IPS DF 19.7 (cell line): ENCODE measurements at places on chromosomes 2 and 18.
A peak's percentile ranks its signal among the peaks of the same experiment; 100 is the strongest.

GRCh38 chr2:11248-11941 lies 34.9 kb downstream of the FAM110C start:
- no peak for DNase-seq

- no peak for DNase-seq
Observed at GRCh38 chr2:23465936-23466335, 81.0 kb downstream of the KLHL29 start.

GRCh38 chr2:68237976-68238580 lies 14.3 kb downstream of the PPP3R1 start:
- DNase-seq: no peak

GRCh38 chr18:1147730-1148129 lies 243.1 kb downstream of the ADCYAP1 start:
- DNase-seq: peak; percentile 5

GRCh38 chr2:18123577-18123976 lies 245.1 kb downstream of the KCNS3 start:
- no peak for DNase-seq

DNA sequence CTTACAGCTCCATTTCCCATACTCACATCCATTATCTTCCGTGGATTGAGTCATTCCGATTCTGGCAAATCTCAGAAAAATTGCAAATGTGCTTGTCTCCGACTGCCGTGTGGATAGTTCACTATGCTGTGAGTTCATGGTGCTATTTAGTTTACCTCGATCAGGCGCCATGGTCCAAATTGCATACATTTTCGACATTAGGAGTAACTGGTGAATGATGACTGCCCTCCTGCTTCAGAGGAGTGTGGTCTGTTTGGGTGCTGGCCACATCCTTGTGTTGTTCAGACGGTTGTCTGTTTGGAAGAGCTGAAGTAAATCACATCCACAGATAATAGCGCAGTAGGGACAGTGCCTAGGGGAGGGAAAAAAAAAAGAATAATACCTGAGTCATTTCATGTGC lies 439.5 kb downstream of the ZNF516 start:
- no peak for DNase-seq

DNA sequence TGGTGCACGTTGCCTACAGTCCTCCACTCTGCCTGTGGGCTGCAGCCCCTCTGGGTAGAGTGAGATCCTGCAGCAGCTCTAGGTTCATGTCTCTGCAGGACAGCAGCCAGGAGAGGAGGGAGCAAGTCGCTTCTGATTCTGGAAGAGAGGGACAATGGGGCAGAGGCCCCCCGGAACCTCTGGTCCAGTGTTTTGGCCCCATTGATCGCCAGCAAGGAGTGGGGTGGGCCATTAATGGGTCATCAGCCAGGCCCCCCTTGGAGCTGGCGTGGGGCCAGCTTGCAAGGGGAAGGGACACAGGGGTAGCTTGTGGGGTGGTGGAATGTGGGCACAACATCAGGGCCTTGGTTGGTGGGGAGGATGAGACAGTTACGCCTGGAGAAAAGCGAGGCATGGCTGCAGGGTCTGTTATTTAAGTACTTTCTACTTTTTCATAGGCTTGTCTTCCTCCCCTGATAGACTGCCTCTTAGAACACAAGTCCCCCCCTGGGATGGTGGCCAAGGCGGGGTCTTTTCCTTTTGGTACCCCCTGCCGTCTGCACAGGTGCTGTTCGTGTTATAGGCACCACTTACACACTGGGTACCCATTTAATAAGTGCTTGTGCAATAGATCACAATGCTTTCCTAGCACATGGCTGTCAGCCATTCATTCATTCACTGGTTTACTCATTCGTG lies 44.6 kb downstream of the INHBB start:
- DNase-seq: no peak

- no peak for DNase-seq
Observed at GRCh38 chr2:223784221-223784772, 53.1 kb downstream of the AP1S3 start.

DNA sequence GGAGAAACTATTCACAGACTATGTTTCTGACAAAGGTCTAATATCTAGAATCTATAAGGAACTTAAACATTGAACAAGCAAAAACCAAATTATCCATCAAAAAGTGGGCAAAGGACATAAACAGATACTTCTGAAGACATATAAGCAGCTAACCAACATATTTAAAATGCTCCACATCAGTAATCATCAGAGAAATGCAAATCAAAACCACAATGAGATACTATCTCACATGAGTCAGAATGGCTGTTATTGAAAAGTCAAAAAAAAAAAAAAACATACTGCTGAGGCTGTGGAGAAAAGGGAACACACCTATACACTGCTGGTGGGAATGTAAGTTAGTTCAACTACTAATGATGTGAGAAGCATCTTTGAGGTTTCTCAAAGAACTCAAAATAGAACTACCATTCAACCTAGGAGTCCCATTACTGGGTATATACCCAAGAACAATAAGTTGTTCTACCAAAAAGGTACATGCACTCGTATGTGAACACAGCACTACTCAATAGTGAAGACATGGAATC lies 220.4 kb upstream of the TFPI start:
- no peak for DNase-seq

- no peak for DNase-seq
Observed at GRCh38 chr18:47585914-47586313, 334.5 kb upstream of the SKOR2 start.

- DNase-seq: no peak
Observed at GRCh38 chr2:101655702-101656422, 41.6 kb upstream of the MAP4K4 start.

GRCh38 chr2:240200230-240201051 lies 60.0 kb upstream of the OTOS start:
- no peak for DNase-seq

DNA sequence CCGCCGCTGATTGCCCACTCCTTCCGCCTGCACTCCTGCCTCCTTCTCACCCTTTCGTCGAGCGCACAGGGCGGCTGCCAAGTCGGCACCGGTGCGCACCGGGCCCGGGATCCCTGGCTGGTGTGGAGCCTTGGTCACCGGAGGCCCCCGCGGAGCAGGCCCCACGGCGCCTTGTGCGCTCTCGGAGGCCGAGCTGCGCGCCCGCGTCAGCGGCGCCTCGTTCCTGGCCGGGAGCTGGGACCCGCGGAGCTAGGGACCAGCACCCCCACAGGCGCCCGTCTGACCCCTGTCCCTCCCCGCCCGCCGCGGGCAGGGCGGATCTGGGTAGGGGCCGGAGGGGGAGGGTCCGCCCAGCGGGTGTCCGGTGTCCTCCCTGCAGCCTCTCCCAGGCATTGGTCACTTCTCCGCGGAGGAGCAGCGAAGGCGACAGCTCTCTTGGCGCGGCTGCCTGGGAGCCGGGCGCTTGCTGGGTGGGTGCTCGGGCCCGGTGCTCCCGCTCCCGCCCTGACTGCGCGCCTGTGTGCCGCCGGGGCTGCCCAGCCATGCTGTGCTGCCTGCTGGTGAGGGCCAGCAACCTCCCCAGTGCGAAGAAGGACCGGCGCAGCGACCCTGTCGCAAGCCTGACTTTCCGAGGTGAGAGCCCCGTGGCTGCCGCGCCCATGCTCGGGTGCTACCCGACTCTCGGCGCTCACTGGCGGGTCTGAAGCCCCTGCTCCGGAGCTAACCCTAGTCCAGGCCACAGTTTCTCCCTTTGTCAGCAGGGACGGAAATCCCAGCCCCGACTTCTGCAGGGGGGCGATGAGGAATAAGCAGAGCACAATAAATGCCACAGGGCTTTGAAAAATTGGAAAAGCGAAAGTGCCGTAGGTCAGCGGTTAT lies 13.2 kb downstream of the DYSF start:
- DNase-seq: no peak

DNA sequence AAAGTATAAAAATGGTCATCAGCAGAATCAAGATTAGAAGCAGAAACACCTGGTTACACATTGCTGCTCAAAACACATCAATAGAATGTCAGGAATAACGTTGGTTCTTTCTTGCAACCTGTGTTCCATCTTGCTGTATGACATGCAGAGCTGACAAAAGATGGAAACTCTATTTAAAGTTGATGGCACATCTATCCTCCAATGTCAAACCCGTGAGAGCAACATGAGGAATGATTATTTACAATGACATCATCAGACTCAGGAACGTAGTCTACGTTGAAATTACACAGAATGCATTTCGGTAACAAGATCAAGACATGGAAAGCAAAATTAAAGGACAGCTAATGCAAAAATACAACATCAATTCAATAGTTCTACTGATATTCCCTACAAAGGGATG lies 26.2 kb upstream of the TTN start:
- no peak for DNase-seq

DNA sequence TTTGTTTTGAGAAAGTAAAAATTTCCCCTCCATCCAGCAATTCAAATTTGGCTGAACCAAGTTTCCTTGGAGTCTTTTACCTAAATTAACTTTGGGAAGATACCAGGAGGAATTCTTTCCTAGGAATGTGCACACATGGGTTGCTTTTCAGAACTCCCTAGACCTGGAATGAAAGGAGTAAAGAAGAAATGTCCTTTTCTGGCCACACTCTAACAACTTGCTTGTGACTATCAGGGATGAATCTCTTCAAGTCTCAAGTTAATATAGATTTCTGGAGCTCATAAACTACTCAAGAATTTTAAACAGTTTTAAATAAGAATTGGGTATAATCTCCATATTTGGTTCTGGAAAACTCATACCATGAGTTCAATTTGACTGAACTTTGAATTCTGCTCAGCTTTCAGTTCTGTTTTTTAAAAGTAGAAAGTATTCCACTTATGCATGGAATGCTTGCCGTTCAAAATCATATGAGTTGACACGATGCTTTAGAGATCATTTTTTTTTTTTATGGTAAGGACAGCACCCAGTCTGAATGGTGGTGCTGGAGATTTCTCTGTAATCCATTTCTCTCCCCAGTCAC lies 7.7 kb downstream of the RASGRP3 start:
- DNase-seq: no peak

GRCh38 chr2:19812166-19812565 lies 89.6 kb downstream of the TTC32 start:
- DNase-seq: no peak

DNA sequence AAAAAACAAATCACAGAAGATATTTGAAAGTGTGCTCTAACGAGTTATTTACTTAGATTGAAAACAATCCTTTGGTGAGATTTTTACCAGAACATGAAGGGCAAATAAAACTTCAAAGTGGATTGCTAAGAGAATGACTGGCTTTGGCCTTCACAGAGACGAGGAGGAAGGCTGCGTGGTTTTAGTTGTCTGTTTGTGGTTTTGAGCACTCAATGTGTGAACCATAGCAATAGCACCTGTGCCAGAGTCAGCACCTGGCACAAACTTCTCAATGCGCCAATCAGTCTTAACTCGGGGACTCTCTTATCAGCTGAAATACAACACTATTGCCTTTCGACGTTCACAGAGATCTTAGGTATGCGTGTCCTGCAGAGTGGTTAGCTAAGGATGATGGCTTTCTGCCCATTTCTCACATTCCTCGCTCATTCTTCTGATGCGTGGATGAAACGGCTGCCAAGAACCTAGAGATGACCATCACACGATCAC lies 70.0 kb downstream of the MBP start:
- DNase-seq: no peak

DNA sequence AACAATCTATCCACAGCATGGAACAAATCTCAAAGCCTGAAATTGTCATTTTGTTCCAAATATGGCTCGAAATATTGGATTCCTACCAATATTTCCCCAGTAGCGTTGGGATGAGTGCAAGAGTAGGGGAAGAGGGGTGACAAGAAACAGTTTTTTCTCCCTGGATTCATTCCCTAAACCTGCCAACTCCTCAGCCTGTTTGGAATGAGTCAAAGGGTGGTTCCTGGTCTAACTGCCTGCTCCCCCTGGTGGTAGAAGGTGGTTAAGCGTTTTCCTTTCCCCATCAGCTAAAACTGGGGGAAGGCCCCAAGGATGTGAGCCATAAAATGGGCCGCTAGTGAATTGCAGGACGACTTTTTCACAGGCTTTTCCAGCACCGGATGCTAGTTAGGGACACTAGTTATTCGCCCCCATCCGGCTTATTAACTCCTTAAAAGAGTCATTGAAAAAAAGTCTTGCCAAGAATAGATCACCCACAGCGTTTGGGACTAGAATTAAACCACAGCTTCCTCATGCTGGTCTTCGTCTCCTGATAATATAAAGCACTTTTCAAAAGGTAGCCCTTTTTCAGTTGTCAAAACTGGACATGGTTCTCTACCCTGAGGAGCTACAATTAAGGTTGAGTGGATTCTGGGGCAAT lies 72.5 kb downstream of the DHRS9 start:
- peak; percentile 47 for DNase-seq

DNA sequence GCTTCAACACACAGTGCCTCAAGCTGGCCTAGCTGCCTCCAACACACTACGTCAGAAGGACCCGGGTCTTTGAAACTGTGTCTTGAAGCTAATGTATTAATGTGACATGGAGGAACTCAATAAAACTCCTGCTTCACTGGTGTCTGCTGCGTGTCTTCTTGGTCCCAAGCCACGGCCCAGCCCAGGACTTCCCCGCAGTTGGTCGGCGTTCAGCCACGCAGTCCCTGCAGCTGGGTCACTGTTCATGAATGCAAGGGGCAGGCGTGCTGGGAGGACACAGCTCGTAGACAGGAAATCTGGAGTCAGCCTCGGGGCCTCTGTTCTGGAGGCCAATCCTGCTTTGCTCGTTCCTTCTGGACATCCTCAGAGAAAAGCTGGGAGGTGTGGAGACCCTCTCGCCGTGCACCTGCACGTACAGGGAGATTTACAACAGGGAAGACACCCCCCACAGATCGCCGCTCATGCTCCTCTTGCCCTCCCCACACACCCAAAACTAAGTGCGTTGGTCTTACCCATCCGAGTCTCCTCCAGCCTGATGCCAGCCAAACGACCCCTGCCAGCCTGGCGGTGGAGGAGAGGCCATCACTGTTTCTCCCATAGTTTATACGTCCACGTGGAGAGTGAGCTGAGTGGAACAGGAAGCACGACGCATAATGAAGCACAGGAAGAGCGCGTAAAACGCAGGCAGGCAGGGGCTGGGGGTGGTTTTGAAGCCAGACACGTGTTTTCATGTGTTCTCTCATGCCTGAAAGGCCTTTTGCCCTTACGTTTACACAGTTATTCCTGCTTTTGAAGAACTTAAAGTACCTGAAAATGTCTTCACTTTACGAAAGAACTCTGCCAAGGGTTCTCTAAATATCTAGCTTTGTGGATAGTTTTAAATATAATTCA lies 39.7 kb downstream of the ADI1 start:
- no peak for DNase-seq

- no peak for DNase-seq
Observed at GRCh38 chr2:62099050-62099449, 96.9 kb upstream of the B3GNT2 start.

GRCh38 chr2:239693330-239693729 lies 292.5 kb upstream of the HDAC4 start:
- no peak for DNase-seq

- DNase-seq: peak; percentile 9
Observed at GRCh38 chr2:234827096-234827860, 124.5 kb upstream of the SH3BP4 start.
